Calu3 (cell line): ENCODE measurements at places on chromosomes 16 and 17. TPM values are rescaled to one million over a fixed set of nuclear protein-coding genes. Genes with fewer than 3 reads are reported as not detected.
A peak's percentile ranks its signal among the peaks of the same experiment; 100 is the strongest.

GLIS2 gene
- 22.1 and 24.5 TPM in 2 replicates for total RNA-seq

GRCh38 chr17:61416211-61416539 is 16.5 kb downstream of the TBX2 start:
- DNase-seq = no peak

ACSM2A gene
- not detected in 2 replicates for total RNA-seq

ATP2A1 gene
- 3.7 and 5.7 TPM in 2 replicates for total RNA-seq

KCNJ2 gene
- not detected in 2 replicates for total RNA-seq

GRCh38 chr16:1708083-1708767 is 2.2 kb downstream of the MAPK8IP3 start:
- no peak for DNase-seq

DNA sequence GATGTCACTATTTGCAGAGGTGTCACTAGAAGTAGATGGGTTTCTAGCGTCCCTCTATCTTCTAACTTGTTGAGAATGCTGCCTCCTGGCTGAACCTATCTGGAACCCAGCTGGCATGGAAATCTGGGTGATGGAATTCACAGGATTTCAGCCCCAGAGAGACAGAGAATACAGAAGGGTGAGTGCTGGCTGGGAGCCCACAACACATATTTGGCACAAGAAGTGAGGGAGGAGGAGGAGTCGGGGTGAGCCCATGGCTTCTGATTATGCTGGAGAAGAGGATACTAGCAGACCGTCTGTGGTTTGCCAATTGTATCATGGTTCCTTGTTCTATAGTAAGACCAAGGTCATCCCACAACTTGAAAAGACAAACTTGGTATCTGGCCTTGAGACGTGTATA is 557.8 kb upstream of the SALL1 start:
- DNase-seq = no peak

SLFN14 gene
- total RNA-seq = not detected in 2 replicates

DNA sequence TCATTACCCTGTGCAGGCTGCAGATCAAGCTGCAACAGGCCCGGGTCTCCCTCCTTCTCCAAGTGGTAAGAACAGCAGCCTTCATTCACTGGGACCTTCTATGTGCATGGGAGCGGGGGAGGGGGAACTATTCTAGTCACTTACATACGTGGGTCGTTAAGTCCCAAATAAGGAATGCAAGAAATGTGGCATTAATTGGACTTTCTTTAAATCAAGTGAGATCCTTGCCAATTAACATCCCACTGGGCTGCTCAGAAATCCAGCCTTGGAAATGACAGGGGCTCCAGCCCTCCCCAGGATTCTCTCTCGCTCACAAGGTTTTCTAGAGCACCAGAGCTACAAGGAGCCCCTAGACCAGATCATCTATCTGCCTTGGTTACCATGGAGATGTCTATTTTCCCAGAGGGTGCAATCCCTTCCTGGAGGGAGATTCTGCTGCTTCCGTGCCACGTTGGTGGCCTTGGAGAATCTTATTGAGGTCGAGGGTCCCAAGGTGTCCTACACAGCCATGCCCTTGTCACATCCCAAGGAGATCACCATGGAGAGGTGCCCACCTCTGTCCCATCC is 5.2 kb upstream of the EIF1 start:
- DNase-seq = no peak

DNA sequence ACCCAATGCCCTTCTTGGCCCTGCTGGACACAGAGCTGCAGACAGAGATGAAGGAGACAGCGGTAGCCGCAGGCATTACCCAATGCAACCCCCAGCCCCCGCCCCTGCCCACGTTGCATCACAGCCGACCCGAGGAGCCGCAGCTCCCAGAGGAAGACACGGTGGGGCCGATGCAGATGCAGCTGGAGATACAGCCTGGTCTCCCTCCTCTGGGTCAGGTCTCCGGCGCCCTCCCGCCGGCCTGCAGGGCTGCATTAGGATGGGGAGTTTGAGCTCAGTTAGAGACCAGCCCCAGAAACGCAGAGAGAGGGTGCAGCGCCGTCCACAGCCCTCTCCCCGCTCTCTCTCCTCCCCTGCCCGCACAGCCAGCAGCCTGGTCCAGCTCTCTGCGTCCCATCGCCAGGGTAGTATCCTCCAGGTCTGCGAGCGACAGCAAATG is 19.4 kb upstream of the UBE2I start:
- no peak for DNase-seq

DNA sequence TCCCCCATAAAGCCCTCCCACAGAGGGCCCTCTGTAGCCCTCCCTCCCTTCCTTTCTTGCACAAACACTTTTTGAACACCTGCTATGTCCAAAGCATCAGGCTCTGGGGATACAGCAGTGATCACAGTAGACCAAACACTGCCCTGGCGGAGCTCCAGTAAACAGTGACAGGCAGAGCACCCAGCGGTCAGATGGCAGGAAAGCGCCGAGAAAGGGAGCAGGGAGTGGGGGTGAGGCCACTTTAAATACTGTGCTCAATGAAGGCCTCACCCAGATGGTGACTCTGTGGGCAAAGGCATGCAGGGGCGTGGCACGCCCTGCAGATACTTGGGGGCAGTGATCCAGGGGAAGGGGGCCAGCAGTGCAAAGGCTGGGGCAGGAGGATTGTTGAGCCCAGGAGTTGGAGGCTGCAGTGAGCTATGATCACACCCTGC is 7.6 kb downstream of the PRR29 start:
- DNase-seq = peak; percentile 53

KRT25 gene
- total RNA-seq = not detected in 2 replicates

- DNase-seq = peak; percentile 93
Measured at GRCh38 chr17:41530062-41531048, 2.2 kb upstream of the KRT19 start.

TBX2 gene
- 0.14 and 0.15 TPM in 2 replicates for total RNA-seq

KRTAP1-1 gene
- total RNA-seq = 10.2 and 15.9 TPM in 2 replicates

SLFN12L gene
- total RNA-seq = 0.14 and 0.51 TPM in 2 replicates
